Activated CD8-positive, alpha-beta T cell treated with anti-CD3 and anti-CD28 coated beads for 36 hours (primary cell): ENCODE measurements at places on chromosomes 3 and 15.

DNA sequence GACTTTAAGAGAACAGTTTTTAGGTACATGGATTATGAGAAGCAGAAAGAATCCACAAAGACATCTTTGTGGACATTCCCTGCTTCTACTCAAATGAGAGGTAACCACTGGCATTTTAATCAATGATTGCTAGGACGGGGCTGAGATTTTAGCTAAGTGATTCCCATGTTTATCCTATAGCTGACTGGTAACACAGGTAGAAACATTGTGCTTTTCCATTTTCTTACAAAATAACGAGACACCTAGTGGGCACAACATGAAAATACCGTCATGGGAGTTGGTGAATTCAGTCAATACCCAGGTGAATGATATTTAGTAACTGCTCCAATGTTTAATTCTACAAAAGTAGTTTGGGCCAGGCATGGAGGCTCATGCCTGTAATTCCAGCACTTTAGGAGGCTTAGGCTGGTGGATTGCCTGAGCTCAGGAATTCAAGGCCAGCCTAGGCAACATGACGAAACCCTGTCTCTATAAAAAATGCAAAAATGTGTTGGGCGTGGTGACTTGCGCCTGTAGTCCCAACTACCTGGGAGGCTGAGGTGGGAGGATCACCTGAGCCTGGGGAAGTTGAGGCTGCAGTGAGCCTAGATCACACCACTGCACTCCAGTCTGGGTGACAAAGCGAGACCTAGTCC is 37.2 kb upstream of the DENND4A start:
- no peak for DNase-seq

DNA sequence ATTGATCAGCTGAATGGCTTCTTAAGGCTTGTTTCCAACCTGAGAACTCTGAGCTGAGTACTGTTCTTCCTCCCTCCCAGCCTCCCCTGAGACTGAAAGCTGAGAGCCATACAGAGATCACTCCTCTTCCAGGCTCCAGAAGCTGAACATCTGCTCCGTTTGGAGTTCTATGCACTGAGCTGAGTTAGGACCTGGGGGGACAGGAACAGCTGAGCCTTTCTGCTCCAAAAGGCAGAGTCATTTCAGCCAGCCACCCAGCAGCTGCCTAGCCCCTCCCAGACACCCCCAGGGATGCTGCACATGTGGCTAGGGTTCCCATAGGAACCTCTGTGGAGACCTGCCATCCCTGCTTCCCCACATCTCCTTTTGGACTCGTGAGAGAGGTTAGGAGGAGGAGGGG is 64.2 kb upstream of the GLCE start:
- no peak for DNase-seq

- no peak for DNase-seq
Measured at GRCh38 chr3:29282427-29283230, 1.8 kb downstream of the RBMS3 start.

DNA sequence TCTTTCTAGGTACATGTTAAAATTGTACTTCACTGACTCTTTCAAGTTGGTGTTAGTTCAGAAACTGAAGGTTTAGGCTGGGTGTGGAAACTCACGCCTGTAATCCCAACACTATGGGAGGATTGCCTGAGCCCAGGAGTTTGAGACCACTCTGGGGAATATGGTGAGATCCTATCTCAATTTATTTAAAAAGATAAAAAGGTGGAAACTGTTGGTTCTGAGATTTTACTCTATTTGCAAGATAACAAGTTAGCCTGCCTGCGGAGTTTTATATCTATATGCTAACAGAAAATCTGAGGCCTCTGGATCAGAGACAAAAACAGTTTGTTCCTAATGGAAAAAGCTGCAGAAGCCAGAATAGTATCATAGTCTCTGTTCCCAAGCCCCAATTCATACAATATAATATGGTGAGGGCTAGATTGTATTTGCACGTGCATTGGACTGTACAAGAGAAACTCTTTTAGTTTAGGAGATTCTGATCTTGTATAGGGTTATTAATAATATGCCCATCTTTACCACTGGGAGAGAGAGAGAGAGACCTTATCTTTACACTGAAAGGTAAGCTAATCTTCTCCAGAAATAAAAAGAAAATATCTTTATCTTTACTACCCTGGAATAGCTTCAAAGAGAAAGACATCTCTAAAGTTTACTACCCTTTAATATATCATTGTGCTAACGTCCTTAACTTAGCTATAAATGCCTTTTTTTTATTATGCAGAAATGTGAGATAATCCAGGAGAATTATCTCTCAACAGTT is 1267.6 kb downstream of the OTOL1 start:
- DNase-seq = no peak

DNA sequence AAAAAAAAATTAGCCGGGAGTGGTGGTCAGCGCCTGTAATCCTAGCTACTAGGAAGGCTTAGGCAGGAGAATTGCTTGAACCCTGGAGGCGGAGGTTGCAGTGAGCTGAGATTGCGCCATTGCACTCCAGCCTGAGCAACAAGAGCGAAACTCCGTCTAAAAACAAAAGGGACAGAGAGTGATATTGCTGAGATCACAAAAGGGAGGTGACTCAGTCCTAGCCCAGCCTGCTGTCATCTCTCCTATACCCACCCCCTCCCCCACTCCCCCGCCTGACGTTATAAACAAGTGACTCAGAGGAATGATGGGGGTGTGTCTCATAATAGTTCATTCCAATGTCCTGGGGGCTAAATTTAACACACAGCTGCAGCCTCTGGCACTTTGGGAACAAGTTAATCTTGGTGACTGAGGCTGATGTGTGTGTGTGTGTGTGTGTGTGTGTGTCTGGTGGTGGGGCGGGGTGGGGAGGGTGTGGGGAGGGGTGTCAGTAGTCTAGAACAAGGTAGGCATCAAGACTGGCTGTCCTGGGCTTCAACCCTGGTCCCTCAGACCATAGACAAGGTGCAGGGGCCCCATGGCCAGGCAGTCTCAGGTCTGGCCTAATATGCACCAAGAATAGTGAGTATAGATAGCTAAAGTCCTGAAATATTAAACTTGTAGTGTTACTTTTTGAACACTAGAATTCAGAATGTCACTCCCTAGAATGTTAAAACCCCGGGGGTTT is 1.3 kb upstream of the KLHL40 start:
- DNase-seq = peak; percentile 73

DNA sequence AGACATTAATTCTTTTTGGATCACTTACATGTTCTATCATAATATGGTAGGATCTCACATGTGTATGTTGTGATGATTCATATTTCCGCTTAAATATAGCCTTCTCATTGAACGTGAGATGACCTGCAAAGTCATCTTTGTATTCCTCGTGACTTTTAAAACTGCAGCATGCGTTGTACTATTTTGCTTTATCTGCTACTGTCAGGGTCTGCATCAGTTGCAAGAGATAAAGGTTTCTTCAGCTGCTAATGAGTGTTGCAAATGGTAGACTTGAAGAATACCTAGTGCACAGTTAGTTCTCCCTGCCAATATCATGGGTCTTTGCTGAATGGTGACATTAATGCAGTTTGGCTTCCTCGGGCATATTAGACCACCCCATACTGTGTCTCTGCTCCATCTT is 31.8 kb downstream of the REC114 start:
- no peak for DNase-seq
